ENCODE measurements at places on chromosomes 1 and 21.

GRCh38 chr1:85550784-85551516 is 29.6 kb upstream of the CCN1 start:
- DNase-seq: no peak

- DNase-seq: no peak
Observed at GRCh38 chr1:165354739-165355138, 1.8 kb downstream of the LMX1A start.

DNA sequence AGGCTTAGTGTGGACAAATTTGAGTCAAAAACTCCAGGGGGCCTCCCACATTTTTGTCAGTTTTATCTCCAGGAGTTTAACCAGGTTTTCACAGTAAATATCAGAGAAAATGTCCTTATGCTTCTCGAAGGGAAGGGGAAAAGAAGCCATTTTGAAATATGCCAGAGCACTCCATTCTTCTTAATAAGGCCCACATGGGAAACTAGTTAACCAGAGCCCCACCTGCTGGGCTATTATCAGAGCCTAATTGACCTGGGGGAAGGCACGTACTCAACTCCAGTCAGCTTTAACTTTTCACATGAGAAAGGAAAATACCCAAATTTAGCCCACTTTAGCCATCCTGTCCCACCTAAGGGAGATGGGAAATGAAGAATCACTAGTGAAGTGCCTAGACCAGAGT is 296.3 kb downstream of the PTBP2 start:
- DNase-seq: no peak

GRCh38 chr1:214072426-214073157 is 84.8 kb downstream of the PROX1 start:
- DNase-seq: no peak

GRCh38 chr1:243264717-243265116 is 8.9 kb downstream of the SDCCAG8 start:
- DNase-seq: no peak

GRCh38 chr1:83064589-83065242 is 934.2 kb downstream of the TTLL7 start:
- no peak for DNase-seq

- no peak for DNase-seq
Observed at GRCh38 chr21:25234857-25235801, 372.2 kb downstream of the MRPL39 start.

DNA sequence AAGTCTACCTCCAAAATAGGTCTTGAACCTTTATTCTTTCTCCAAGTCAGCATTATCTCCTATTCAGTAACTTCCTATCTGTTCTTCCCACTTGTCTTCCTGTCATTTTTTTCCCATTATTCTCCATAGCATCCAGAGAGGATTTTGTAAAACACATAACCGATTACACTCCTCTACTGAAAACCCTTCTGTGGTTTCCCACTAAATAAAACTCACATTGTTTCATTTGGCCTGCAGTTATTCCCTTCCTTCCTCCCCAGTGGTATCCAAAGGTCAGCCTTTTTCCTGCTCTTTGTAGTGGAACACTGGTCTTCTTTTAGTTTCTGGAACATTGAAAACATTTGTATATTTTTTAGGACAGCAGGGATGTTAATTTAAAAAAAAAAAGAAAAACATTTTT is 266.0 kb downstream of the GPR52 start:
- no peak for DNase-seq

DNA sequence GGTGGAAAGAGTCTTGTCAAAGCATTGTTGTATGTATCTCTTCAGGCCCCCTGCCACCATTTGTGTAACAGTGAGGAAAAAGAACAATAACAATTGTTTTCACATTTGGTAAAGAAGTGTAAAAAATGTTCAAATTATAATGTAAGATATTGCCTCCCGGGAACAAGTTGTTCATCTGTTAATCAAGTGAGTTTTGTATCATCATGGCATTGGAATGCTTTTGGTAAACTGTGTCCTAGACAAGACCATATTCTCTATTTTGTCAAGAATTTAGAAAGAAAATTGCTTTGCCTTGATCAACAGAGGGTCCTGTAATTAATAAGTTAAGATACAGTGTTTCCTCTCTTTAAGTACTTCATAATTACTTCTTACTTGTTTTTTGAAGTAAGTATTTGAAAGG is 692.0 kb upstream of the NR5A2 start:
- no peak for DNase-seq

GRCh38 chr1:1305300-1306069 is 2.2 kb downstream of the ACAP3 start:
- DNase-seq: peak; percentile 17

- DNase-seq: no peak
Observed at GRCh38 chr1:84930831-84931230, 37.8 kb upstream of the LPAR3 start.

DNA sequence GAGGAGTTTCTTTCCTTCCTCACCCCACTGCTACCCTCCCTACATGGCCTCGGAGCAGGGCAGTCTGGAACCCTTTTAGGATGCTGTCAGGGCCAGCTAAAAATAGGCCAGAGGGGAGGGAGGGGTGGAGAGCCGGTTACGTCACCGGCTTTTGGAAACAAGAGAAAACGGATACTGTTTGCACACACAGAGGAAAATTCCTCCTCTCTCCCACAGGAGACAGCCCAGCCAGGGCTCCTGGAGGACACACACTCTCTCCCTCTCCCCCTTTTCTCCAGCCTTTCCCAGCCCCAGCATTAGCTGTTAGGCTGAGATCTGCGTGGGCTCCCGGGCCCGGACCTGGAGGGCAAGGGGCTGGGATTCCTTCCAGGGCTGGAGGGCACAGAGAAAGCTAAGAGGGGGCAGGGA is 20.0 kb upstream of the ALDH4A1 start:
- DNase-seq: peak; percentile 15

DNA sequence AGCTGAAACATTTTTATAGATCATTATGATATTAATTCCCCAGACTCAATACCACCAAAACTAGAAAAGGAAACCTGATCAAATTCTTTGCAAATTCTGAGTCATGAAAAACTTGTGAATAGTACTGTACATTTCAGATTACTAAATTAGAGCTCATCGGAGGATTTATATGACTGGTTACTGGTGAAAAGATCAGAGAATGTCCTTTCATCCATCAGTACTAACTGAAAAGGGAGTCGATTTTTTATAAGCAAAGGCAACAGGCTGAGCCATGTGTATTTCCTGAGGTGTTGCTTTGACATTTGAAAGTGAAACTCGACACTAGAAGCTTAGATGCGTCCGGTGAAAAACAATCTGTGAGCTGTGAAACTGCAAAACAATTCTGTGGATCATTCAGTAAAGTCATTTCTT is 155.7 kb downstream of the TNFSF18 start:
- DNase-seq: no peak

DNA sequence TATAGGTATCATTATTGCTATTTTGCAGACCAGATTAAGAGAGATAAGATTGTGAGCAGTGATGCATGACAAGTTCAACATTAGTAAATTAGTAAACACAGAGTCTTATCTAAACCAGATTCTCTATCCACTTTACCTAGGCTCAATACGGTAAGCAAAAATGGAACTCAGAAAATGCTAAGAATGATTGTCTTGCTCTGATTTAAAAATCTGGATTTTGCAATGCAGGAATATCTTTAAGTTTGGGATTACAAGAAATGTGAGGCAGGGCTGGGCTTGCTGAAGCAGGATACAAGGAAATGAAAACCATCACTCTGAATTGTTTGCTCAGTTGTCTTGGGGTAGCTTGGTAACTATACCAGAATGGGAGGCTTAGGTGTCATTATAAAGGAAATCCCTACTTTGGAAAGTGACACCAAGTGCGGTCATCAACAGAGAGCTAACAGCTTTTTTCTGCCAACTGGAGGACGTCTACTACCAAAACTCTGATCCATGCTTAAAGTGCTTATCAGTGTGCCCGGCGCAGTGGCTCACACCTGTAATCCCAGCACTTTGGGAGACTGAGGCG is 332.7 kb upstream of the RUNX1 start:
- DNase-seq: no peak

- no peak for DNase-seq
Observed at GRCh38 chr21:25568246-25568645, 39.0 kb downstream of the MRPL39 start.

DNA sequence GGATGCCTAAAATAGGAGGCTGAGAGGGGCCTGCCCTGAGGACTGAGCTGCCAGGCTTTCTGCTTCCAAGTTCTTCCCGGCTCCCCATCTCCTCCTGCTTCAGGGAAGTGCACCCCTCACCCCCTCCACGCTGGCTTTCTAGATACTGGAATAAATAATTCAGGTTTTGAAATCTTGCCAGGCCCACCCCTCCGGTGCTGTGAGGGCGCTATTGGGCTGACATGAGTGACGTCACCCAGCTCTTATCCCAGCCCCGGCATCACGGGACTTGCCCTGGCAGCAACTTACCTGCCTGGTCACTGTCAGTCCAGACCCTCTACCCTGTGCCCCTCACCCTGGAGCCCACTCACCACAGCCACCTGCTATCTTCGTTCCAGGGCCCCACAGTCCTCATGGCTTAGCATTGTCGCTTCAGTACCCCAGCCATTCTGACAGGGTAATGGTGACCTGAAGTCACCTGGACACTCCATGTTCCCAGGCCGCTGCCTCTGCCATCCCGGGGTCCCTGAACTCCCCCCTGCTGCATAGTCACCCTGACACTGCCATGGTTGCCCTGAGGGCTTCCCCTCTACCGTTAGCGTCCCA is 819 bp upstream of the GPR3 start:
- no peak for DNase-seq

Measured in DMS79 (cell line).